ENCODE measurements at places on chromosomes 6 and 20. TPM values are rescaled to one million over a fixed set of nuclear protein-coding genes. Genes with fewer than 3 reads are reported as not detected.

GMPR gene
- total RNA-seq, result 11.5 TPM

C6orf163 gene
- 0.12 TPM for total RNA-seq

PIGT gene
- total RNA-seq, result 83.5 TPM

- peak; percentile 22 for DNase-seq
Measured at GRCh38 chr20:62678553-62678952, 30.1 kb upstream of the NTSR1 start.

GRCh38 chr20:33569802-33570391, 80.0 kb downstream of the CBFA2T2 start:
- no peak for DNase-seq

DNA sequence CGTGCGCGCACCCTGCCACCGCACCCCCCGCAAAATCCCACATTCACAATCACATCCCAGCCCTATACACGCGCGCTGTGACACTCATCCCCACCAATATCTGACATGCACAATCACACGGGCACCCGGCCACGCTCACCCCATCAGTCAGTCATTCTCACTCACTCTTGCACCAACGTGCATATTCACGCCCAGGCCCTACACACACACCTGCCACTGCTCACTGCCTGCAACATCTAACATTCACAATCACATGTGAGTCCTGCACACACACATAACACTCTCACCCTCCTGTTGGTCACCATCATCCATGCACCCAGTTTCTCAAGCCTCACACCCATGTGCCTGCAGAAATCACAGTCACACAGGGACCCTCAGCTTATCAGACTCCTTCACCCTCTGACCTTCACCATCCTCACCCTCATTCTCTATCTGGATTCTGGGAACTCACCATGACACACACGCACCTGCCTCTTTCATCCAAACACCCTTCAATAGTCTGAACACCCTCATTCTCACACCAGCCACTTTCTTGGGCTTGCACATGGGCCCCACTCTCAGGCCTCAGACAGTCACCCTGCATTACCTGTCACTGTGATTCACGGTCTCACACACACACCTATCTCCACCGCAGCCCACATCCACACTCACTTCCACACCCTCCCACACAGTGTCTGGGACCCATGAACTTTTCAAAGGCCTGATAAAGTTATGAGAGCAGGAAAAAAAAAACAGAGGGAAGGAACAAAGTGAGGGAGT, 748 bp upstream of the ATP9A start:
- DNase-seq, result no peak

DNA sequence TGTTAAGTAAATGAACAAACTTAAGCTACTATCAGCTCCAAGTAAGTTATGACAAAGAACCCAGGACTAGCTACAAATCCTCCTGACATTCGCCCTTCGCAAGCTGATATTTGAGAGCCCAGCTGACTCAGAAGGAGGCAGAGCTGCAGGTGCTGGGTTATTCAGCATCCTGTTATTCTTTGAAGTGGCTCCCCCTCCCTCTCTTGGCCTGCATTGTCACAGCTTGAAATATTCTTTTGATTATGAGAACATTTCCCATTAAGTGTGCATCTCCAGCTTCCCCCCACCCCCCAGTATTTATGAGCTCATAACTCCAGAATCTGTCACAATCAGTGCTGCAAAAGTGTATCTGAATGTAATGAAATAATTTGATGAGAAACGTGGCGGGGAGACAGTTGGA, 78.8 kb upstream of the RALY start:
- no peak for DNase-seq

DNA sequence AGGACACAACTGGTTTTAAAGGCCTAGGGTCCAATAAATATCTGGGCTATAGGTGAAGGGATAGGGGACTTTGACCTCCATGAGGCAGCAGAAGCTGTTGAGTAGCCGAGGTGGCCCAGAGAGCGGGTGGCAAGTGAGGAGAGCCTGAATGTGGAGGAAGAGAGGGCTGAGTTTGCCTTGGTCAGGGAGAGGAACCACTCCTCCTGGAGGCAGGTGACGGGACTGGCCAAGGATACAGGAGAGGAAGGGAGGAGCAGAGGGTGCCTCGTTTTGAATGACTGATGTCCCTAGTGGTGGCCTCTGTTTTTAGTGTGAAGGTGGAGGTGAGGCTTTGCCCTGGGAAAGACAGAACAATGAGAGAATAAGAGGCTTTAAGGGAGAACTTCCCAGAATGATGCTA, 19.1 kb upstream of the AAR2 start:
- no peak for DNase-seq

- no peak for DNase-seq
Measured at GRCh38 chr6:133701633-133702331, 187.1 kb upstream of the TCF21 start.

DNA sequence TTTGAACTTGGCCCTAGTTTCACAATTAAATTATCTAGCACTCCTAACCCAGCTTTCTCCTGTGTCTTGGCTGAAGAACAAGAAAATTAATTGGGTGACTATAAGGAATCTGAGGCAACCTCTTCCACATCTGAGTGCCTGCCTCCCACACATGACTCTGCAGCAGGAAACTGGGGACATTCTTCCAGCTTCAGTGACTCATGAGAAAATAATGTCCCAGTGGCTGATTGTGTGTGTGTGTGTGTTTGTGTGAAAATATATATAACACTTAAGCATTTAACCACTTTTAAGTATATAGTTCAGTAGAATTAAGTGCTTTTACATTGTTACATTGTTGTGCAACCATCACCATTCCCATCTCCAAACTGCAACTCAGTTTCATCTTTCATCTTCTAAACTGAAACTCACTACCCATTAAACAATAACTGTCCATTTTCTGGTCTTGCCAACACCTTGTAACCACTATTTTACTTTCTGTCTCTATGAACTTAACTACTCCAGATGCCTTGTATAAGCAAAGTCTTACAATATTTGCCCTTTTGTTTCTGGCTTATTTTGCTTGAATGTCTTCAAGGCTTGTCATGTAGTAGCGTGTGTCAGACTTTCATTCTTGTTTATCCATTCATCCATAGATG, 8.7 kb downstream of the TRIM38 start:
- DNase-seq, result peak; percentile 91

- DNase-seq, result no peak
Measured at GRCh38 chr20:53922901-53923314, 147.5 kb downstream of the BCAS1 start.

DNA sequence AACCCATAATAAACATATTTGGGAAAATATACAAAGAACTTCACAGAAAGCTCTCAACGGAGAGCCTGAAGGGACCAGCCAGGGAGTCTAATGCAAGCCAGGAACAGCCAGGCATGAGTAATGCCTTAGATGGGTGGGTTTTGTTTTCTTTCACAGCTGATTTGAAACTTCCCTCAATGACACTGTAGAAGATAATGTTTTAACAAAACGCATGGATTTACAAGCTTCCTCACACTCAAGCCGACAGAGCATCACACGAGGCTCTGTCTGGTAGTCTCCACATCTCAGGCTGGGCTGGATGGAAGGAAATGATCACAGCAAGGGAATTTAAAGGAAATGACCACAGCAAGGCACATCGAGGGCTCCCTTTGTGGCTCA, 113.9 kb downstream of the GMPR start:
- no peak for DNase-seq

GRCh38 chr20:12072954-12073264, 155.2 kb downstream of the BTBD3 start:
- no peak for DNase-seq
